Chondrocyte (in vitro differentiated cells): ENCODE measurements at places on chromosomes 16 and 17. TPM values are rescaled to one million over a fixed set of nuclear protein-coding genes. Genes with fewer than 3 reads are reported as not detected.

The ZNF48 gene
- total RNA-seq: 10.6 to 11.8 TPM (median 10.8 TPM) in 3 replicates

The ATP2A1 gene
- 0.31 to 1.8 TPM (median 0.42 TPM) in 3 replicates for total RNA-seq

The OR4D1 gene
- total RNA-seq: not detected in 3 replicates

The KRT9 gene
- total RNA-seq: not detected in 3 replicates

The GPR179 gene
- total RNA-seq: 0.56 TPM in 1 of 3 replicates, not detected in the others

The TVP23C gene
- 21.5 to 33.7 TPM (median 22.2 TPM) in 3 replicates for total RNA-seq

DNA sequence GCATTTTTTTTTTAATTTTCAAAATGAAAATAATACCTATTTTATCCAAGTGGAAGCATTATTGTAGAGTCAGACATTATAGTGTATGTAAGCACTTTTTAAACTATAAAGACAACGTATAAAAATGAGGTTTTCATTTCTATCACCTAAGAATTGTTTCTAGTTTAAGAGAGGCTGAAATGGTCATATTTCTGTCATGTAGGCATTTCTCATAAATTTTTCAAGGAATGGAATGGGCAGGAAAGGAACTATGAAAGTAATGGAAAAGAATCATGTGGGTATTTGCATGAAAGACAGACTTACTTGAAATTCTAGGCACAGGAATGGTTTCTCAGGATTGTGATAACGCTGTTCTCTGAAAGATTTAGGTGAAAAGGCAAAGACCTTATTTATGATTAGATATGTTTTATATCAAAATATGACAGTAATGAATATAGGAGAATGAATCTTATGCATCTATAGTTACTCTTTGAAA, 67.4 kb downstream of the PPM1E start:
- H3K4me3 ChIP-seq: no peak overlapping the region
- no peak overlapping the region for H3K27ac ChIP-seq
- no peaks in the 10 kb centered on the region for H3K36me3 ChIP-seq
- no peak for DNase-seq

- H3K36me3 ChIP-seq: peaks cover 9% of the 10 kb centered on the region
- H3K27me3 ChIP-seq: no peaks in the 10 kb centered on the region
- peak overlapping the region; percentile 97 for H3K27ac ChIP-seq
- DNase-seq: no peak
These were observed 32.2 kb downstream of the TK2 start for GRCh38 chr16:66517586-66518263.

DNA sequence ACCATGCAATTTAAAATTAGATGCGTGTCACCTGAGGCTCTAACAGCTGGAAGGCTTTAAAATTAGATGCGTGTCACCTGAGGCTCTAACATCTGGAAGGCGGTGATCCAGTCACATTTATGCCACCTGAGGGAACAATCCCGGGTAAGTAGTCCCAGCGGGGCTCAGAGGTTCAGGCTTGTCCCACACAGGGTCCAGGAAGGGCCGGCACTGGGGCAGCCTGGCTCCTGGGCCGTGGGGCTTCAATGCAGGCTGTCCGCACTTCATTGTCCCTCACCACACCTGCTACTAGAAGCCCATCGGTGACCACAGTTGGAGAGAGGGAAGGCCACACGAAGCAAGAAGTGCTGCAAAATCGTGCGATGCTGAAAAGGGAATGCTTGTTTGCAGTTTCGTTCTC, 15.4 kb upstream of the ADCY9 start:
- peaks cover 5% of the 10 kb centered on the region for H3K27me3 ChIP-seq
- H3K36me3 ChIP-seq: no peaks in the 10 kb centered on the region
- H3K27ac ChIP-seq: no peak overlapping the region
- H3K4me3 ChIP-seq: no peak overlapping the region
- DNase-seq: no peak

DNA sequence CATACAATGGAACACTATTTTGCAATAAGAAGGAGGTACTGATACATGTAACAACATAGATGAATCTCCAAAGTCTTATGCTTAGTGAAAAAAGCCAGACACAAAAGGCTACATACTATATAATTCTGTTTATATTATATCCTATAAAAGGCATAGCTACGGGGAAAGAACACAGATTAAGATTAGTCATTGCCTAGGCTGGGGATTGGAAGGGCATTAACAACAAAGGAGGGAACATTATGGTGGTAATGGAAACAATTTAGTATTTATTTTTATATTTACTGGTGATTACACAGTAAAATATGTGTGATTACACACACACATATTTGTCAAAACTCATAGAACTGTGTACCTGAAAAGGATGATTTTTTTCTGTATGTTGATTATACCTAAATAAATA, 278.1 kb downstream of the ZFHX3 start:
- H3K27me3 ChIP-seq: no peaks in the 10 kb centered on the region
- peaks cover 5% of the 10 kb centered on the region for H3K36me3 ChIP-seq
- H3K27ac ChIP-seq: no peak overlapping the region
- DNase-seq: no peak

GRCh38 chr17:77535435-77535834, 394.7 kb downstream of the SEC14L1 start:
- H3K4me3 ChIP-seq: no peak overlapping the region
- peaks cover 3% of the 10 kb centered on the region for H3K36me3 ChIP-seq
- H3K27me3 ChIP-seq: peaks cover 27% of the 10 kb centered on the region
- H3K27ac ChIP-seq: no peak overlapping the region
- DNase-seq: peak; percentile 41
- H3K4me1 ChIP-seq: no peaks in the 10 kb centered on the region

- no peaks in the 10 kb centered on the region for H3K36me3 ChIP-seq
- H3K4me3 ChIP-seq: peak overlapping the region; percentile 83
- peaks cover 48% of the 10 kb centered on the region for H3K4me1 ChIP-seq
- H3K27me3 ChIP-seq: no peaks in the 10 kb centered on the region
These were observed 1.9 kb downstream of the CDH13 start for GRCh38 chr16:82628711-82629110.

- DNase-seq: peak; percentile 92
- peaks cover 56% of the 10 kb centered on the region for H3K4me1 ChIP-seq
- peak overlapping the region; percentile 67 for H3K4me3 ChIP-seq
- H3K27me3 ChIP-seq: no peaks in the 10 kb centered on the region
- H3K27ac ChIP-seq: peak overlapping the region; percentile 84
These were observed 6.7 kb downstream of the MNT start for GRCh38 chr17:2393954-2394749.

DNA sequence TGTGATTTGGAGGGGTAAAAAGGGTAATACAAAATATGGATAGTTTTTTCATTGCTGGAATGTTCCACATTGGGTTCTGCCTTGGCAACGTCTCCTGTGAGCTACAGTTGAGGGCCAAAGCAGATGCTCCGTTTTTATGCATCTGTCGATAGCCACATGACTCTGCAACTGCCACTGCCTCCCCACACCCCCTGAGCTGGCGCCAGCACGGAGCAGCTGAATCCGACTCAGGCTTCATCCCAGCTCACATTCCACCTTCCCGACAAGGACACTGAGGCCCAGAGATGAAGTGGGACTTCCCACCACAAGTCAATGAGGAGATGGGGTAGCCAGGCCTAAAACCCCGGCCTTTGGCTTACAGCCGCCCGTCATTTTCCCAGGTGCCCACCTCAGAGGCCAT, 334.1 kb downstream of the CDH13 start:
- no peaks in the 10 kb centered on the region for H3K27me3 ChIP-seq
- peaks cover 2% of the 10 kb centered on the region for H3K36me3 ChIP-seq
- peaks cover 3% of the 10 kb centered on the region for H3K4me1 ChIP-seq
- H3K27ac ChIP-seq: no peak overlapping the region

DNA sequence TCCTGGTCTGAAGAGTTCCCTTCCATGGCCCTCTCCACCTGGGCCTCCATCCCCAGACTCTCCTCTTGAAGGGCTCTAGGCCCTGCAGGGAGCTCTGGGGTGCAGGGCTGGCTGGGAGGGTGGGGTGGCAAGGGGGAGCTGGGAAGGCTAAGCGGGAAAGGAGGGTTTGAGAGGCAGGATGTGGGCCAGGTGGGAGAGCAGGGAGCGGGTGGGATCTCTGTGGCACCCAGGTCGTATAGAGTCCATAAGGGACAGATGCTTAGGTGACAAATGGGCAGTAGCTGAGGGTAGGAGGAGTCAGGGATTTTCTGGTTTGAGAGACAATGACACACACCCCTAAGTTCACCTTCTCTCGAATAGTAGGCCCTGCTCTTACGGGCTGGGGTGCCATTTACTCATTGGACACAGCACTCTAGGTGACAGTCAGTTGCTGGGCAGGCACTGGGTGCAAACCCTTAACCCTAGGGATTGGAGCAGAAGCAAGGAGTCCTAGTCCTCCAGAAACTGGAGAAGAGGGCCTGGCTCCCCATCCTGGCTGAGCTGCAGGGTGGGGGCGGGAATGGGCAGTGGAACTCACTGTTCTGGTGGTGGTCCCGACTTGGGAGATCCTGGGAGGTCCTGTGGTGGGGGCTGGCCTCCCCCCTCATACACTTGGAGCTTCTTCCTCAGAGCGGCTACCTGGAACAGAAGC, 15.3 kb downstream of the KIF18B start:
- H3K27me3 ChIP-seq: no peaks in the 10 kb centered on the region
- no peak overlapping the region for H3K4me3 ChIP-seq
- H3K36me3 ChIP-seq: no peaks in the 10 kb centered on the region

GRCh38 chr16:750485-750884, 9.7 kb upstream of the CIAO3 start:
- peaks cover 8% of the 10 kb centered on the region for H3K4me1 ChIP-seq
- H3K27me3 ChIP-seq: peaks cover 9% of the 10 kb centered on the region
- no peaks in the 10 kb centered on the region for H3K36me3 ChIP-seq
- no peak for DNase-seq

GRCh38 chr16:76654088-76654820, 377.1 kb downstream of the CNTNAP4 start:
- H3K27me3 ChIP-seq: peaks cover 5% of the 10 kb centered on the region
- no peaks in the 10 kb centered on the region for H3K36me3 ChIP-seq
- no peak overlapping the region for H3K27ac ChIP-seq
- no peak for DNase-seq
- no peaks in the 10 kb centered on the region for H3K4me1 ChIP-seq

DNA sequence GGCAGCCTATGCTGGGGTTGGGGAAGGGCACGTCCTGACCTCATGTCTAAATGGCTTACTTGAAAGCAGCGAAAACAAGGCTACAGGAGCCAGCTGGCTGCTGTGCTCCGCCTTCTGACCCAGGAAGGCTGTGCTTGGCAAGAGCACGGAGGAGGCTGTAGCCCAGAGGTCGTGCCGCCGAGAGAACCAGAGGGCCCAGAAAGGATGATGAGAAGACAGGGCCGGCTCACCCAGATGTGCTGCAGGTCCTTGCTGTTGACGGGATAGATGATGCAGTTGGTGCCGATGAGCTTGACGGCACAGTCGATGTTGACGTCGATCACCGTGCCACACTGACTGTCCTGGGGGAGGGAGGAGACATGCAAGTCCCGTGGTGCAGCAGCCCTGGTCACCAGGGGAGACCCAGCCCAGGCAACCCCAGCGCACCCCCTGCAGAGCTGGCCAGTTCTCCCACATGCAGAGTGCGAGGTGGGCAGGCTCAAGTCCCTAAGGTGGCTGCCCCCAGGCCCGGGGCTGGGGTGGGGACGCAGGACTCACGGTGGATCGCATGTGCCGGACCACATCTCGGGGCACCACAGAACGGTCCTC, 20.7 kb downstream of the SPHK1 start:
- H3K36me3 ChIP-seq: peaks cover 29% of the 10 kb centered on the region
- peaks cover 7% of the 10 kb centered on the region for H3K4me1 ChIP-seq
- no peaks in the 10 kb centered on the region for H3K27me3 ChIP-seq
- no peak overlapping the region for H3K4me3 ChIP-seq
- H3K27ac ChIP-seq: no peak overlapping the region

DNA sequence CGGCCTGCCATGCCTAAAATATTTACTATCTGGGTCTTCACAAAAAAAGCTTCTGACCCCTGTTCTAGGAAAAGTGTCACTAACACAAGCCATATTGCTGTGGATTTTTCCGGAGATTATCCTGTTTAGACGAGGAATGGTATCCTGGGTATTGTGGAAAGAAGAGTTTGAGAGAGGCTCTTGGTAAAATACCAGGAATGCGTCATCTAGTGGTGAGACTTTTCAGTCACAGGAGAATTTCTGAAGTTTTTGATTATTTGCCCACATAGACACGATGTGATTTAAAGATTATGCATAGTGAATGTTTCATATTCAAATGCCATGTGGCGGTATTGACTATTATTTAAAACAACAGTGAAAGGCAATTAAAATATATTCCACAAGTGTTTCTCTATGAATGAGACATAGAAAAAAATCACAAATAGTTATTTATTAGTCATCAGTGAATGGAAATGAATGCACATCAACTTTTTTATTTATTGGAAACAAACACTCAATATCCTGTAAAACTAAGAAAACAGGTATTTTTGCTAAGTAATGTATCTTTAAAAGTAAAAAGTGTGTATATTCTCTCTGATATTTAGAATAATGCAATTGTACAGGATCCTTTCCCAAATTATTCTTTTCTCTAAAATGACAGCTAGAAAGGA, 7.8 kb downstream of the KRT28 start:
- H3K27ac ChIP-seq: no peak overlapping the region
- H3K36me3 ChIP-seq: no peaks in the 10 kb centered on the region
- DNase-seq: no peak
- peaks cover 14% of the 10 kb centered on the region for H3K4me1 ChIP-seq
- H3K27me3 ChIP-seq: peaks cover 36% of the 10 kb centered on the region

GRCh38 chr17:39757176-39757662, 19.5 kb downstream of the GRB7 start:
- DNase-seq: no peak
- H3K4me1 ChIP-seq: peaks cover 16% of the 10 kb centered on the region
- no peaks in the 10 kb centered on the region for H3K36me3 ChIP-seq
- no peak overlapping the region for H3K4me3 ChIP-seq
- no peak overlapping the region for H3K27ac ChIP-seq
- H3K27me3 ChIP-seq: peaks cover 14% of the 10 kb centered on the region

- H3K27ac ChIP-seq: peak overlapping the region; percentile 52
- H3K4me1 ChIP-seq: peaks cover 35% of the 10 kb centered on the region
- no peak overlapping the region for H3K4me3 ChIP-seq
- DNase-seq: no peak
- peaks cover 11% of the 10 kb centered on the region for H3K27me3 ChIP-seq
These were observed 161.2 kb upstream of the IRX3 start for GRCh38 chr16:54447576-54448440.

- no peaks in the 10 kb centered on the region for H3K27me3 ChIP-seq
- no peak overlapping the region for H3K27ac ChIP-seq
- H3K4me3 ChIP-seq: no peak overlapping the region
- peaks cover 2% of the 10 kb centered on the region for H3K4me1 ChIP-seq
- H3K36me3 ChIP-seq: peaks cover 13% of the 10 kb centered on the region
These were observed 8.6 kb downstream of the SYNGR3 start for GRCh38 chr16:1998360-1998835.

- H3K4me1 ChIP-seq: peaks cover under 1% of the 10 kb centered on the region
- H3K4me3 ChIP-seq: no peak overlapping the region
- peaks cover 20% of the 10 kb centered on the region for H3K36me3 ChIP-seq
- DNase-seq: no peak
These were observed 6.3 kb downstream of the ZNF689 start for GRCh38 chr16:30603945-30604315.
